ENCODE measurements at places on chromosomes 11 and 22.

GRCh38 chr22:24444729-24445466, 17.5 kb downstream of the ADORA2A start:
- DNase-seq = no peak

- DNase-seq = no peak
Observed at GRCh38 chr11:99925968-99926367, 761.1 kb upstream of the ARHGAP42 start.

DNA sequence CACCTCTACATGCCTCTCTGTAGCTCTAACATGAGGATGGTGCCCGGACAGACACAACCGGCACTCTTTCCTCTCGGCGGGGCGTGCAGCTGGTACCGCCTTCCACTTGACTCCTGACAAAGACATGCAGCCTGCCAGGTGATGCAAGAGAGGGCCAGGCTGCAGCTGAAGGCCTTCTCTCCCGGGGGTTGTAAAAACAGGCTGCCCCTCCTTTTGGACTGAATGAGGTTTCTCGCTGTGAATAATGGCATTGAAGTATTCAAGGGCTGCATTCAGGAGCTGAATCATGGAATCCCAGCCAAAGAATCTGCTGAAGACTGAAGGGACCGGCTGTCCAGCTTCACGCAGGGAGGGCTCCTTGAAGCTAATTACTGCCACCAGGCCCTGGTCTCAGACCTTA, 110.9 kb downstream of the GALNT18 start:
- no peak for DNase-seq

- DNase-seq = no peak
Observed at GRCh38 chr11:44624761-44625221, 59.3 kb downstream of the CD82 start.

- no peak for DNase-seq
Observed at GRCh38 chr11:43222215-43222614, 89.6 kb upstream of the API5 start.

DNA sequence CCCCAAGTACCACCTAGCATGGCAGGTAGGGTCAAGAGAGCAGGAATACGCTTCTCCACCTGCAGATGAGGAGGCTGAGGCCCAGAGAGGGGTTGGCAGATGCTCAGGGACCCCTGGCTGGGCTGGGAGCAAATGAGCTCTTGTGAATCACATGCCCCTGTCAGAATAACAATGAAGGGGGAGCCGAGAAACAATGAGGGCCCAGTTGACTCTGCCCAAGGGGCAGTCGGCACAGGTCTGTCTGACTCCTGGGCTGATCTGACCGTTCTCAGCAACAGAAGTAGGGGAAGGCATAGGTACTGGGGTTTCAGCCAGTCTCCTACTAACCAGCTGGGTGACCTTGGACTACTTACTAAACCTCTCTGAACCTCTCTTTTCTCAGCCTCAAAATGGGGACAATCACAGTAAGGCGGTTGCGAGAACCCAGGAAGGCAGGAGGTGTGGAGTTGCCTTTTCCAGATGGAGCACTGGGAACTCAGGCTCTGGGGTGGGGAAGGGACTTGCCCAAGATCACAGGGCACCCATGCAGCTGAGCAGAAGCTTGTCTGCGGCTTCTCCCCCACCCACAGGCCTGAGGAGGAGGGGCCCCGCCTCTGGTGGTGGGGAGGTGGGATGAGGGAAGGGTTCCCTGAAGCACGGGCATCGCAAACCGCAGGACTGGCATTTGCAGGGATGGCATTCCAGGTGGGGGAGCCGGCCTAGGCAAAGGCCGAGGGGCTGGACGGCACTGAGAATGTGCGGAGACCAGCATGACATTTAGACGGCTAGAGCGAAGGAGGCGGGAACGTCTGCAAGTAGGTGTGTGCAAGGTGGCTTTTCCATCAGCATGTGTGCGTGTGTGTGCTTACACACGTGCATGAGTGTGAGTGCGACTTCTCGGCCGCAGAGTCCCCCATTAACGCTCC, 163.0 kb downstream of the MN1 start:
- DNase-seq = no peak

GRCh38 chr11:94785509-94785908, 17.4 kb downstream of the AMOTL1 start:
- no peak for DNase-seq

- DNase-seq = no peak
Observed at GRCh38 chr11:16372355-16372754, 16.0 kb upstream of the SOX6 start.

DNA sequence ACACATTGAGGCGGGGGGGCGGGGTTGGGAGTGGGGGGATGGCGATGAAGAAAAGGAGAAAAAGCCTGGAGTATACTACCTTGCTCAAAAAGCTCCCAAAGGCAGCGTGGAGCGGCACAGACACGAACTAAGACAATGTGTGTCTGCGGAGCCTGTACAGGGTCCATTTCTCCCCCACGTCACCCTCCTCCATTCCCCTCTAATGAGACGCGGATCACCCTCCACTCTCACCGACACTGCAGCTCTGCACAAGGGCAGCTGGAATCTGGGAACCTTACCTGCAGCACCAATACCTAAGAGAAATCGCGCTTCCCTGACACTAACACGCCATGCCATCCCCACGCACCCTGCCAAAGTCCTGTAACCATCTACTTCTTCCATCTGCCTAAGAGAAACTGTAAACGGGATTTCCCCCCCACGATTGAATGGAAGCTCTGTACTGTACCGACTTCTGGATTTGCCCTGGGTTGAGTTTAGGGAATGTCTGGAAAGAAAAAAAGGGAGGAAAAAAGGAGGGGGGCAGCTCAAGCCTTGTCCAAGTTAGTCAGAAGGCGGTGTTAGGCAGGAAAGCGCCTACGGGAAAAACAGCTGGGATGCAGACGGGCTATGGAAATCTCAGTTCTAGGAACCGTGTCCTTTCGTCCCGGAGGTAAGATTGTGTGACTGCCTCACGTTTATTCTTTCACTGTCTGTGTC, 125.7 kb upstream of the C11orf58 start:
- no peak for DNase-seq

DNA sequence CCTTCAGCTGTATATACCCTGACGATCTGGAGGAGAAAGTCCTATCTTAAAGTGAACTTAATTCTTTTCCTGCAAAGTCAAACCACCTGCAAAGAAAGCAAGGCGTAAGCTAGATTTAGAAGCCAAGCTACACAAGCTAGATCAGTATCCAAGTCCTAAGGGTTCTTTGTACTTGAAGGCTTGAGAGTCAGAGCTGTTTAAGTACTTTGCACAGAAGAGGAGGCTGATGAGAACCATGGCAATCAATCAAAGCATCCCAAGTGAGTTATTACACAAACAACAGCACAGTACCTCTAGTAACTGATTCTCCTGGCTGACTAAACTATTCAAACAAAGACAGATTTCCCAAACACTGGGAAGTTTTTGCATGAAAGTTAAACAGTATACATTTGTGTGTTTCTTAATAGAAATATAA, 1.9 kb downstream of the CDON start:
- DNase-seq = no peak

DNA sequence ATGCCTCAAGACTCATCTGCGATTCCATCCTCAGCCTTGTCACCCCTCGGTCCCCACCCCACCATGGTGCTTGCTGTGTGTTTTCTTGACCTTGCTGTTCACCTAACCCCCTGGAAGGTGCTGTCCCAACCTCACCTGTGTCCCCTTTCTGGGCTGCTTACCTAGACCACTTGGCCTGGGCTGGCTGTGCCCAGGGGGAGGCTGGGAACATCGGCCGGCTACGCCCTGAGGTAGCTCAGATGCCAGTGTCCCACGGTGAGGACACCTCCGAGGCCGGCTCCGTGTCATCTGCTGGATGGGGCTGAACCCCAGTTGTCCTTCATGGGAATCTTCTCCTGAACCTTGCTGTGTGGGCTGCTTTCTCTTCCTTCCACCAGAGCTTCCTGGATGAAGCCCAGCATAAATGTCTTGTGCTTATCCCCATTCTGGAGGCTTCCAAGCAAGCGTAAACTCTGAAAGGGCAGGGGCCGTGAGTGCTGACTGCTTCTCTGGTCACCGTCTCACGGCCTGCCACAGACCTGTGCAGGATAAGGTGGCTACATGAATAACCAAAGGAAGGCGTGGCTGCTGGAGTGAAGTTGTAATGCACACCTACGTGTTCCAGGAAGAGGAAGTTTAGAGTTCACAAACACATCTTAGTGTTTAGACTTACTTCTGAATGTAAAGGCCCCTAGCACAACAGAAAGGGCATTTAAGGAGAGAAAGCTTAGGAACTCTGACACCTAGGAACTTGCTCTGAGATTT, 724.3 kb downstream of the TBC1D22A start:
- no peak for DNase-seq

- DNase-seq = no peak
Observed at GRCh38 chr11:19460718-19461405, 220.1 kb upstream of the E2F8 start.

DNA sequence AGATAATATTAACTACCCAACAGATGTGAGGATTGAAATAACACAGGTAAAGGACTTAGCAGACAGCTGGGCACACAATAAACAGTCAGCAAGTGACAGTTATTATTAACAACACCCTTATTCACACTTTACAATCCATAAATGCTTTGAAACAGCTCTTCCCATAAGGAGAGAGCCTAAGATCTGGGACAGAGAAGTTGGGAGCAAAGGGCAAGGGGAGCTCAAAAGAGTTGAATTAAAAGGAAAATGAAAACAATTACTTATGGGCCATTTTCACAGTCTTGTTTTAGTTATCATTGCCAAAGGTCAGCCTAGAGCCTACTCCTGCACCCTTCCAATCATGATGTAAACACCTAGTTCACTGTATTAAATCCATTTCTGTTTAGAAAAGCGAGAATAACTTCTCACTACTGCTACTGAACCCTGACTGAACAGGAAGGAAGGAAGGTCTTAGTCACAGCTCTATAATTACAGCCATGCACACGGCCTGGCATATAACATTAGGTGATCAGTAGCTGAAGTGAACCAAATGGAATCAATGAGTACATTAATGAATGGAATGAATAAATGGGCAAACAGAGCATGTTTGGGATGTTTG, 111.3 kb downstream of the PLEKHA7 start:
- DNase-seq = no peak

- no peak for DNase-seq
Observed at GRCh38 chr11:72818971-72819370, 4.8 kb downstream of the ATG16L2 start.

- DNase-seq = no peak
Observed at GRCh38 chr22:31199187-31199586, 12.9 kb upstream of the LIMK2 start.

- no peak for DNase-seq
Observed at GRCh38 chr11:107157146-107157808, 139.0 kb upstream of the GUCY1A2 start.

GRCh38 chr11:128714881-128715280, 21.0 kb downstream of the FLI1 start:
- no peak for DNase-seq

GRCh38 chr11:7651140-7651551, 22.2 kb downstream of the CYB5R2 start:
- DNase-seq = no peak

- DNase-seq = no peak
Observed at GRCh38 chr11:90134478-90135003, at the start of gene NAALAD2. NAALAD2 (plus strand) TSS chr11:90134663; CDS start chr11:90134759, 96 bp downstream.

DNA sequence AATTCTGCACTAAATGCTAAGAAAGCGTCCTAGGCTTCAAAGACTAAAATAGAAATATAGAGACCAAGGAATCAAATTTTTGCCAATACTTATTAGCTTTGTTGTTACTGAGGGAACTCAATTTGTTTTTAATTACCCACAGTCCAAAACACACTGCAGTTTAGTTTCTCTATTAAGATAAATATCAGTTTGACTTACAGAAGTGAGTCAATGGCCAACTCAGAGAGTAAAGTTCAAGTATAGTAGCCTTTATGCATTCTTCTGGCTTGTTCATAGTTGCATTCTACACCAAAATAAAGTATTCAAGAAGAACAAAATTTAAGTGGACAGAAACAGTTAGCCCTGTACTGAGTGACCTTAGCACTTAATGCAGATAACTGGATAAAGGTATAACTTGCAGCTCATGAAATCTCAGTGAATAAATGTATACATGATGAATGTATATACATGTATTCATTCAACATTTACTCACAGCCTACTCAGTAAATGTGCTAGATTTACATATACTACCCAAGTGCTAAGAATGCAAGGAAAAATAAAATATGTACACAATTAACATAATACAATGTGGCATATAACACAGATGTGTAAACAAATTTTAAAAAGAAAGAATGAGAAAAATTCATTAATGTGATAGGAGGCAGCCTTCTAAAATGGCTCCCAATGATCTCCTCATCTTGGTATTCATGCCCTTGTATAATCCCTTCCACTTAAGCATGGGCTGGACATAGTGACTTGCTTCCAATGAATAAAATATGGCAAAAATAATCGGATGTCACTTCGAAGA, 9.7 kb upstream of the RNF141 start:
- no peak for DNase-seq

GRCh38 chr11:28482666-28483065, 374.5 kb downstream of the METTL15 start:
- DNase-seq = no peak

DNA sequence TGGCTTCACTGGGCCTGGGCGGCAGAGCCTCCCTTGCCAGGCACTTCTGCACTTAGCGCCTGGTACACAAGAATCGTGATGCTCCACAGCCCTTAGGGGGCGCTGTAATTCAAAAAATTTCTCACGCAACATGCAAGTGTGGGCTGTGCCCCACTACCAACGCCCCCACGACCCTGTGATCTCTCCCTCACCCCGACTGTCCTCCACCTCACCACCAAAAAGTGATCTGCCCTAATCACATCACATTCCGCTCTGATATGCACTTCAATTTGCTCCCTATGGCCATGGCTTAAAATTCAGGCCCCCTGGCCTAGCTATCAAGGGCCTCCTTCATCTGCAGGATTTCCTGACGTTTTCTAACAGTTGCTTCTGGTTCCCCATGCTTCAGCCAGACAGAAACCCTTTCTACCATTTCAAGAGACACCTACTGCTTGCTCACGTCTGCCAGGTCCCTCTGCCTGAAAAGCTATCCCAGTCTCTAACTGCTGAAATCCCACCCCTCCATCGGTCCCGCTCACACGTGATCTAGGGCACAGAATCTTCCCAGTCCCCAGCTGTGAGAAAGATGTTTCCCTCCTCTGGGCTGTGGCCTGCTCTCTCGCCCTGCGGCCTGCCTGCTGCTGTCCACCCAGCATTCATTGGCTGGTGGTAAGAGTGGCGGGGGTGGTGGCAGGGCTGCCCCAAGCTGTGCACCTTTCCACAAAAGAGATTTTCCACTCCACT, 27.9 kb upstream of the LRRC32 start:
- DNase-seq = no peak

- no peak for DNase-seq
Observed at GRCh38 chr11:66219846-66220565, 48.4 kb upstream of the RAB1B start.

GRCh38 chr11:80155412-80156017, 714.7 kb upstream of the TENM4 start:
- no peak for DNase-seq

GRCh38 chr22:38973289-38974169, 8.6 kb upstream of the APOBEC3B start:
- DNase-seq = no peak

- DNase-seq = no peak
Observed at GRCh38 chr22:44753189-44754042, 1.0 kb downstream of the ARHGAP8 start.

DNA sequence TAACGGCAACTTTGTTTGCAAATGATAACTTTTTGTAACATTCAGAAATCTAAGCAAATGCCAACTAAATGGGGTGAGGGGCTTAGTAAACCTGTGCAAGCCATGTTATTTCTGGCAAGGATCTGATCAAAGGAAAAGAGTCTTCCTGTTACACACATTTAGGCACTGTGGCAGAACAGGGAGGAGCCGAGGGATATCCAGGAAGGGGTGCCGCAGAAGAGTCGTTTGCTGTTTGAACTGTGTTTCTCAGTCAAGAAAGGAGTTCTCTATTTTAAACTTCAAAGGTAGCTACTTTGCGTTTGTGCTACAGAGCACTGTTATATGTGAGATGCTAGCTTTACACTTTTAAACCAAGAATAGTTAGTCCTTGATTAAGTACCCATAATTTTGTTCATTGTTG, 175.5 kb downstream of the ETS1 start:
- DNase-seq = no peak

All from stimulated activated CD4-positive, alpha-beta T cell treated with anti-CD3 and anti-CD28 coated beads, TNF-alpha, amount 100 ng/mL, for 24 hours (primary cell).